NCI-H524 (cell line): ENCODE measurements at places on chromosomes 2 and 18.

- no peak for DNase-seq
These were observed 70.1 kb downstream of the EDAR start for GRCh38 chr2:108918941-108919341.

- no peak for DNase-seq
These were observed 218.5 kb upstream of the SESTD1 start for GRCh38 chr2:179483131-179483530.

GRCh38 chr2:149148194-149149006 lies 109.9 kb downstream of the LYPD6B start:
- DNase-seq, result peak; percentile 11

DNA sequence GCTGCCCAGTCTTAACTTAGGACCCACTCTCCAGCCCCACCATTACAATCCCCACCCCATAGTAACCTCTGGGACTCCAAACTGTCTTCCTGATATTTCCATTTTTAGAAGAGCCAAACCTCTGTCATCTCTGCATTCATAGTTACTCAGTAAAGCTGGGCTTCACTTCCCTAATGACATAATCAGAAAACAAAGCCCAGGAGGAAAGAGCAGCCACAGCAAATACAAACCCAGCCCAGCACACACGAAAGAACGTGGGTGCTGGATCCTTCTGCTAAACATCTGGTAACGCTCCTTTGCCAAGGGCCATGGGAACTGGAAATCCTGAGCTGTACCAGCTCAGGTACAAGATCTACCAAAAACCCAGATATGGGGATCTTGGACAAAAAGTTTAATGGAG lies 36.8 kb upstream of the RIOK3 start:
- no peak for DNase-seq

DNA sequence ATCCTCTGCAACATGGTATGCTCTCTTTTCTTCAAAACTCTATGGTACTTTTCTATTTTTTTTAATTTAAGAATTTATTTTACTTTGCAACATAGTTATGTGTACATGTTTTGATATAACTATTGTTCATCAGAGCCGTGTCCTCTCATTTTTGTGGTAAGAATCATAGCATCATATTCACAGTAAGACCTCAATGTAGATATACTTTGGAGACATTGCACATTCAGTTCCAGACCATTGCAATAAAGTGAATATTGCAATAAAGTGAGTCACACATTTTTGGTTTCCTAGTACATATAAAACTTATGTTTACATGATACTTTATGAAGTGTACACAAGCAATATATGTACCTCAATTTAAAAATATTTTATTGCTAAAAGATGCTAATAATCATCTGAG lies 22.7 kb upstream of the LINC00305 start:
- DNase-seq, result no peak

- DNase-seq, result no peak
These were observed 48.1 kb upstream of the GALR1 start for GRCh38 chr18:77201506-77201905.

DNA sequence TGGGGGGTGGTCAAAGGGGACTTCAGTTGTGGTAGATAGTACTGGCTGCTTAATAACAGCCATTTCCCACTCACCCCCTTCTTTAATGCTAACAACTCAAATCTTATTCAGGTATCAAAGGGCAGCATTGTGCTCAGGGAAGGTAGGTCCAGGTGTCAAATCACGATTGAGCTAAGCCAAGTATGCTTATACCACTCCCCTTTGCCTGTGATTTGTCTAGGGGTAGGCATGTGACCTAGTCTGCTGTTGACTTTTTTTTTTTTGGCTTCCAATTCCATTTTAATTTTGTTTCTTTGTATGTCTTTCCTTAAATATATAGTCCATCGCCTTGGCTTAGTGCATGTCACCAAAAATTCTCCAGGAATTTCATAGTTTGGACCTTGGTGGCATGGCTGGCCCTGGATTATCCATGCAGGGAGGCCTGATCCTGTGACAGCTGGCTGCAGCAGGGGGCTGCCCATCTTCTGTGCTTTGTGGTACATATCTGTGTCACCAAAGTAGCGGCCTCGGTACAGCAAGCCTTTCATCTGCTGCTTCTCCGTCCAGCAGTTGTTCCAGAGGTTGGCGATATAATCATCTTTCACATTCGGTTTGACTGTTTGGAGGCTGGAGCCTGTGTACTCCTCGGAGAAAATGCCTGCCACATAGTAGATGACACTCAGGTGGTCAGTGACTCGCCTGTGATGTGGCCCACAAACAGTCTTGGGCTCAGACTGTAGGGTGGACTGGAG lies 68.1 kb upstream of the SPRED2 start:
- DNase-seq, result no peak

DNA sequence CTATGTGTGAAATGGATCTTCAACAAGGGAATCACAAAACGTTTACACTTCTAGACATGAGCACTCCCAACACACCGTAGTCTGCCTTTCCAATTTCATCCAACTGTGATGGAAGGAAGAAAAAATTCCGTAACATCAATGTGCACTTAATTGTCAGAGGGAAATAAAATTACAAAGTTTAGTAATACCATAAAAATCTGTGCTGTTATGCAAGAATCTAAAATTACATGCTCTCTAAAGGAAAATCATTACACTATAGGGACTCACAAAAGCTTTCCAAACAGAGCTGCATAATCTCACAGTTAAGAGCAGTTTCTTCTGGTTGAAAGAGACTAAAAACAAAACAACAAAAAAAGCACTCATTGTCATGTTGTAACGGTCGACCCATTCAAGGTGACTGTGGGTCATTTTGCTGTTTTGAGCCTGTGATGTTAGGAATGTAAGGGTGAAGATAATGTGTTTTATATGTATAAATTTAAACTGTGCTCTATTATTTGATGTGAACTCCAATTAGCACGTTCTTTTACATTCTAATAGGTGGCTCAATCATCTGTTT lies 698.0 kb downstream of the TDRD15 start:
- DNase-seq, result no peak

DNA sequence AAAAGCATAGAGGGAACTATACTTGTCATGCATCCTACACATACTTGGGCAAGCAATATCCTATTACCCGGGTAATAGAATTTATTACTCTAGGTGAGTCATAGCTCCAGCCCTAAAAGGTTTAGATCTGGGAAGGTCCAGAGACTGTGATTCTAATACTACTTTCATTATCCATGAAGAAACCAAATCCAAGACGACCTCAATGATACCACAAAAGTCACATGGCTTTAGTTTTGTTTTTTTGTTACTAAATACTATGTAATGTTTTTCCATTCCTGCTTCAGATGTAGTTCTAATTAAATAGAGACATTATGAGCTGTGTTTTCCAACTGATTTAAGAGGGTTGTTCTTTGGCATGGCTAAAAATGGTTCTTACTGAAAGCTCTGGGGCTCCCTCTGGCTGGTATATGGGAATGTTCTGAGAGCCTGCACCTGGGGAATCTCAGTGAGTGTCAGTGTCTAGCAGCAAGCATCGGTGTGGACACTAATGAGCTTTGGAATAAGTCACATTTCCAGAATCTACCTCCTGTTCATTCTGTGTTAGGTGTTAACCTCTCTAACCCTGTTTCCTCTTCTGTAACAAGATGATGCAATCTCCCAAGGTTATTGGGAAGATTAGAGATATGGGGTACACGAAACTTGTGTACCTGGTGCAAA lies 20.5 kb upstream of the IL1RL2 start:
- DNase-seq, result no peak

DNA sequence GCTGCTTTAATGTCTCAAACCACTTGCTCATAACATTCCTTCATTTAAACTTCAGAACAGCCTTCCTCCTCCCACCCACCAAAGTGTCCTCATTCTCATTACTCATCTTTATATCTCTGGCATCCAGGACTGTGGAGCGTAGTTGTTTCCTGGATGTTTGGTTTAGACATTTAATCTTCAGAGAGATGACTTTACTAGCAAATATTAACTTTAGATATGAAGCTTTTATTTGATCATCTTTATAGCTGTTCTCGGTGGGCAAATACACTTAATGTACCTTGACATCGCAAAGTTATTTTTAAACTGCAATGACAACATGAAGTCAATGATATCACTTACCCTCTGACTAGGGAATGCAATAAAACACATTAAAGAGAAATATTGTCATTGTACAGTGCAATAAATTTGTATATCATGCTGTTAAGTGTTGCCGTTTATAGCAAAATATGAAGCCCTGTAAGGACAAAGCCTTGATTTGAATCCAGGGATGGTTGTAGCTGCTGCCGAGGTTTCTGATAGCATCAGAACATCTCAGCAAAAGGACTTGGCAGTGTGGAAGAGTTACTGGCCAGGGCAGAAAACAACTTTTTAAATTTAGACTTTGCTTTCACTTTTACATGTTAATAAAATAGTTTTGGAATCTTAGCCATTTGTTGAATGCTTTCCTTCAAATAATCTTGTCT lies 4.6 kb upstream of the LAMA3 start:
- no peak for DNase-seq

DNA sequence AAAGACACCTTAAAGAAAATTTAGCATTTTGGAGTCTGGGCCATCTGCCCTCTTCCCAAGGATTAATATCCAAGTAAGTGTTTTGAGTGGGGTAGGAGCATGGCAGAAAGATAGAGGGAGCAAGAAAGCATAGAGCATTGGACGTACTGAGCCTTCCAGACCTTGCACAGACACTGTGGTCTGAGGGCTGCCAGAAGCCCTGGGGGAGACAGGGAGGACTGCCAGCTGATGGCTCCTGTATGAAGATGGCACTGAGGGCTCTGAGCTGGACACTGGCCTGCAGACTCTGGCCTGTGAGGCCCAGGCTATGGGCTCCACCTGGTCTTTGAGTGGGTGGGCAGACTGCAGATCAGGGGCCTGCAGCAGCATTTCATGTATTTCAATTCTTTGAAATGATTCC lies 2.9 kb upstream of the PKDCC start:
- peak; percentile 65 for DNase-seq

- no peak for DNase-seq
These were observed 13.5 kb upstream of the GRHL1 start for GRCh38 chr2:9937968-9938367.

DNA sequence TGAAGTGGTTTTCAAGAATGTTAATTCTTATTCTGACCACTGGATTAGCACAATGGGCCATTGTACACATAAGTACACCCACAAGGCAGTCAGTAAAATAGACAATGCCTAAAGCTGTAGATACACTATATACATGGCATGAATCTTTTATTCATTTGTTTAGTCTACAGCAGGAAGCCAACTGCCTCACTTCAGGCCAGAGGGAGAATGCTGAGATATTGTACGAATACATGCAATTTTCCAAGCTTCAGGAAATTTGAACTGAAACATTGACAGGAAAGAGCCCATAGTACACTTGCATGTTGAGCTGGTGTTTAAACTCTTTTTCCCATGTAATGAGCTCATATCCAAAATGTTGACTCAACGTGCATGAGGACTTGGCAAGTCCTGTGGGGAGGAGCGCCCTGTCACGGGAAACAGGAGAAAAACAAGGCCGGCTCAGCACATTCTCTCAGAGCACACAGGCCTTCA lies 111.6 kb upstream of the CYP1B1 start:
- no peak for DNase-seq

DNA sequence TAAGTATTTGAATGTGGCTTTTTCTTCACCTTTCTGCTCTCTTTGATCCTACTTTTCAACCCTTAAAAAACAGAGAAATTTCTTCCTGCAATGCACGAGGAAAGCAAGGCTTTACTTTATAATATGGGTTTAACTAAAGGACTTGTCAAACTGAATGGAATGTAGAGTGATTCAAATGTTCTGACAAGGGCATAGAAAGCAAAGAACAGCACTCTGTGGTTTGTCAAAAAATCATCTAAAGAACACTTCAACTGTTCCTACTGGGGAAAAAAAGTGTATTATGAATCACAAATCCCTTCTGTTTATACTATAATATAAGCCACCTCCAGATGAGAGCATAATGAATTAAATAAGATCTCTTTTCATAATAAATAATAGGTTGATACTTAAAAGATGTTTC lies 45.0 kb upstream of the RIT2 start:
- DNase-seq, result no peak

DNA sequence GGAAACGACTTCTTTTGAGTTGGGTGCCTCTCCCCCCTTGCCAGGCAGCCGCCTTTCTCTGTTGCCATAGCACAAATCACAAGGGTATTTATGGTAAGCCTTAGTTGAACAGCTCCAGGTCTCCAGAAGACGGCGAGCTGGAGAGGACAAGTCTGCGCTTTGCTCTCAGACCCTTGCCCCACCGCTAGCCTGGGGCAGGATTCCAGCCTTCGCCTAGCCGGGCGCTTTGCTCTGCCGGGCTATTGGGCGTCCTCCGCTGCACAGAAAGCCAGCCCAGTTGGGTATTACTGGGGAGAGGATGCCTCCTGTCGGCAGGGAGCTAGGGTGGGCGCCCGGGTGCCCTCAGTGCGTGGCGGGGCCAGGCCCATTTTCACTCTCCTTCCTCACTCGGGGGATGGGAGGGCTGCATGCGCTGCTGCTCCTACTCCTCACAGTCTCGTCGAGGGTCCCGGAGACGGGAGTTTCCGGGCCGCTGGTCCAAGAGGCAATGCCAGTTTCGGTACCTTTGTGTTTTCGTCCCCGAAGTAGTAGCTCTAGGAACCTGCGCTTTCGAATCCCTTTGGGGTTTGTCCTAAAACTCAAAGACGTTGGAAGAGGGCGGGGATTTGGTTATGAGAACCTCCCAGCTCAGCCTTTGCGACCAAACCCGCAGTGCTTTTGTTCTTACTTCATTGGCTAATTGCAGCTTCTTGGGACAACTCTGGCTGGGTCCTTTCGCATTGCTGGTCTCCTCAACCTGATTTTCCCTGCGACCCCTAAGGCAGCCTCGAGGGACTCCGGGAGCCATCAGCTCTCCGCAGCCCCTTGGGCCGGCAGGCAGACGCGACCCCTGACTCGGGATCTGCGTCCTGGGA lies 3.6 kb upstream of the DLX2 start:
- peak; percentile 68 for DNase-seq

DNA sequence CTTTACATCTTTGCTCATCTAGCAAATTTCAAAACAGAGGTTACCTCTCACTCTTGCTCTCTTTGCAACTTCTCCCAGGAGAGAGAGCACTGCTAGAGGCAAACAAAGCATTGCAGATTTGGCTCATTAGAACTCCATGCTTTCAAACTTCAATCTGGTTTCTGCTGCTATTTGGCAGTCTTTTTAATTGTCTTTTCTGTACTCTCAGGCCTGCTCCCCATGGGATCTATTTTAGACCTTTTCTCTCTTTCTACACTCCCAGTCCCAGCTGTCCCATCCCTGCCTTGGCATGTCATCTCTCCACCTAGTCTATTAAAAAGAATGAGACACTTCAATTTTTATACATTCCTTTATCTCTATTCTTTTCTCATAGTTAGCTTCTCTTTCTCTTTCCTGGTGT lies 15.2 kb downstream of the KCNJ3 start:
- peak; percentile 30 for DNase-seq

DNA sequence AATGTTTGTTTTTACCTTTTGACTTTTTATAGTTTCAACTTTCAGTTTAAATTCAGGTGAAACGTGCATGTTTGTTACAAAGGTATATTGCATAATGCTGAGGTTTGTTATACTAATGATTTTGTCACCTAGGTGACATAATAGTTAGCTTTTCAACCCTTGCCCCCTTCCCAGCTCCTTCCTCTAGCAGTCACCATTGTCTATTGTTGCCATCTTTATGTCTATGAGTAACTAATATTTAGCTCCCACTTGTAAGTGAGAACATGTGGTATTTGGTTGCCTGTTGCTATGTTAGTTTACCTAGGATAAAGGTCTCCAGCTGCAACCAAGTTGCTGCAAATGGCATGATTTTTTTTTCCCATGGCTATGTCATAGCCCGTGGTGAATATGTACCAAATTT lies 322.3 kb upstream of the SETBP1 start:
- DNase-seq, result no peak
